ENCODE measurements at places on chromosomes 6 and 20.

DNA sequence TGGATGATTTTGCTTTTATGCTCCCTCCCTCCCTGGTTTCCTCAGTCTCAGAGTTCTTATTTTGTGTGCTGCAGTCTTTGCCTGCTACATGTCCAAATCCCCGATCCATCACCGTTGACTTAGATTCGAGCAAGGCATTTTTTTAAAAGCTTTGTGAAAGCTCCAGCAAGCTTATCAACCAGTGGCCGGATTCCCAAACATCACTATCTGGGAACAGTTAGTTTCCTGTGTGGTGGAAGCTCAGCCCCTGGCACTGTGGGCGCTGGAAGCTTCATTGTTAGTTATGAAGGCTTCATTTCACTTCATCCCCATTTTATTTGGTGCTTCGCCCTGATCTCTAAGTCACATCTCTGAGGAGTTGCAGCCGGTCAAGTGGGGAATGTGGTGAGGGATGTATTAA lies 44.7 kb downstream of the DEK start:
- DNase-seq: no peak

DNA sequence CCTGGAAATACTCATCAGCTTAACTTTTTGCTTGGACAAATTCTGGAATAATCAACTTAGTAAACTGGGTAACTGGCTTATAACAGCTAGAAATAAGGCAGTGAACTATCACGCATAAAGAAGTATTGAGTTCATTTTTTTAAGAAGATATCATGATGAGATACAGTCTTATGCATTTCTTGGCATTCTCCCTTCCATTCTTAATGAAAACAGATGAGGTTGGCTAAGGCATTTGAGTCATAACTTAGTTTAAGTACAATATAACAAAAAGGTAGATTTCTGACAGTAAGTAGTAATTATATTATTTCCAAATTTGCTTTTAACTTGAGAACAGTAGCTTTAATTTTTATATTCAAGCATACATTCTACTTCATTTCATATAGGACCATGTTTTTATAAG lies 56.1 kb downstream of the SAMD5 start:
- DNase-seq: no peak

DNA sequence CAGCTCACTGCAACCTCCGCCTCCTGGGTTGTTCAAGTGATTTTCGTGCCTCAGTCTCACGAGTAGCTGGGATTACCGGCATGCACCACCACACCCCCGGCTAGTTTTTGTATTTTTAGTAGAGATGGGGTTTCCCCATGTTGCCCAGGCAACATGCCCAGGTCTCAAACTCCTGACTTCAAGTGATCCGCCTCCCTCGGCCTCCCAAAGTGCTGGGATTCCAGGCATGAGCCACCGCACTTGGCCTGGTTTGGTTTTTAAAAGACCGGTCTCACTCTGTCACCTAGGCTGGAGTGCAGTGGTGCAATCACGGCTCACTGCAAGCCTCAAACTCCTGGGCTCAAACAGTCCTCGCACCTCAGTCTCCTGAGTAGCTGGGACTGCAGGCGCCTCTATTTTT lies 40.1 kb downstream of the VSTM2L start:
- no peak for DNase-seq

- DNase-seq: no peak
These were observed 73.2 kb downstream of the BCKDHB start for GRCh38 chr6:80179695-80180094.

- no peak for DNase-seq
These were observed 26.5 kb upstream of the MYCT1 start for GRCh38 chr6:152671171-152671570.

DNA sequence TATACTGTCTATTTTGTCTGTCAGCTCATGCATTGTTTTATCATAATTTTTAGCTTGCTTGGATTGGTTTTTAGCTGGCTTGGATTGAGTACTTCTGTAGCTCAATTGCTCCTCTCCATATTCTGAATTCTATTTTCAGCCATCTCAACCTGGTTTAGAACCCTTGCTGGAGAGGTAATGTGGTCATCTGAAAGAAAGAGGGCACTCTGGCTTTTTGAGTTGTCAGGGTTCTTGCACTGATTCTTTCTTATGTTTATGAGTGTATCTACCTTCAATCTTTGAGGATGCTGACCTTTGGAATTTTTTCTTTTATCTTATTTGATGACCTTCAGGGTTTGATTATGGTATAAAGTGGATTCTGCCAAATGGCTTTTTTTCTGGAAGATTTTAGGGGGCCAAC lies 632.7 kb upstream of the ID4 start:
- no peak for DNase-seq

GRCh38 chr20:6074145-6074561 lies 20.3 kb upstream of the LRRN4 start:
- no peak for DNase-seq

DNA sequence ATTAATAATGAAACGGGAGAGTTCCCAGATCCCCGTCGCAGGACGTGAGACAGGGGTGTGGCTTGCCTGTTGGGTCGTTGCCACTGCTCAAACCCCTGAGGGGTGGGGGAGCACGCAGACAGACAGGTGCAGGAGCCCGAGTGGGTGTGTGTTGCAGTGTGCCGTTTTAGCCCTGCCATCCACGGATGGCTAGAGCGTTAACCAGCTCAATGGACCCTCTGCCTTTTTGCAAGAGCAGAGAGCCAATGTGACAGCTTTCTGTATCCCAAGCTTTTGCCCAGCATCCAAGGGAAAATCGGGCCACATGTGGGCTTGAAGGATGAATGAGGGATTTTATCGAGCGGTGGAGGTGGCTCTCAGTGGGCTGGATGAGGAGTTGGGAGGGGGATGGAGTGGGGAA lies 237.9 kb downstream of the TSHZ2 start:
- DNase-seq: no peak
